ENCODE measurements at places on chromosomes 5 and 9. TPM values are rescaled to one million over a fixed set of nuclear protein-coding genes. Genes with fewer than 3 reads are reported as not detected.
A peak's percentile ranks its signal among the peaks of the same experiment; 100 is the strongest.

The ZNF879 gene
- total RNA-seq: 6.1 TPM

GRCh38 chr9:77910194-77910621 lies 121.4 kb downstream of the GNAQ start:
- no peak for DNase-seq

The MAP3K1 gene
- 9.5 TPM for total RNA-seq

GRCh38 chr5:173963867-173964441 lies 25.0 kb upstream of the C5orf47 start:
- peak; percentile 71 for DNase-seq

GRCh38 chr9:113139225-113139829 lies 11.5 kb upstream of the SLC31A2 start:
- no peak for DNase-seq

GRCh38 chr9:12980085-12980851 lies 205.4 kb downstream of the LURAP1L start:
- no peak for DNase-seq

DNA sequence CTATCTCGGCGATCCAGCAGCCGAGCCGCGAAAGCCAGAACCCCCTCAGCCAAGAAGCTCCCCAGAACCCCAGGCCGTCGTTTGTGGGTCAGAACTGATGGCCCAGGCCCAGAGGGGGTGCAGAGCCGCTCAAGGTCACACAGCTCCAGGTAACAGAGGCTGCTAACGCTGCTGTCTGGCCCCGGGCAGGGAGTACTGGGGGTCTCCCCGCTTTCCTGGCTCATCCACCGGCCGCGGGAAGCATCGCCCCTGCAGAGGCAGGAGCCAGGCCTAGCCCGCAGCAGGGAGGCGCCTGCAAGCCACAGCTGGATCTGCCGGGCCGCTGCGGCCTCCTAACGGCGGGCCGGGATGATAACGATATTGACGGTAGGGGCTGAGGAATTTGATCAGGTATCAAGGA lies 39.4 kb upstream of the CTSV start:
- no peak for DNase-seq

- DNase-seq: peak; percentile 77
Observed at GRCh38 chr9:133406480-133407307, 11.1 kb downstream of the REXO4 start.

- DNase-seq: no peak
Observed at GRCh38 chr5:57911438-57911837, 428.8 kb upstream of the ACTBL2 start.

The SLC6A7 gene
- total RNA-seq: 48.2 TPM

- no peak for DNase-seq
Observed at GRCh38 chr9:32463500-32464293, 62.3 kb downstream of the RIGI start.

- no peak for DNase-seq
Observed at GRCh38 chr5:4099386-4099785, 503.8 kb downstream of the IRX1 start.

- DNase-seq: no peak
Observed at GRCh38 chr5:130885027-130885426, 280.0 kb downstream of the HINT1 start.

DNA sequence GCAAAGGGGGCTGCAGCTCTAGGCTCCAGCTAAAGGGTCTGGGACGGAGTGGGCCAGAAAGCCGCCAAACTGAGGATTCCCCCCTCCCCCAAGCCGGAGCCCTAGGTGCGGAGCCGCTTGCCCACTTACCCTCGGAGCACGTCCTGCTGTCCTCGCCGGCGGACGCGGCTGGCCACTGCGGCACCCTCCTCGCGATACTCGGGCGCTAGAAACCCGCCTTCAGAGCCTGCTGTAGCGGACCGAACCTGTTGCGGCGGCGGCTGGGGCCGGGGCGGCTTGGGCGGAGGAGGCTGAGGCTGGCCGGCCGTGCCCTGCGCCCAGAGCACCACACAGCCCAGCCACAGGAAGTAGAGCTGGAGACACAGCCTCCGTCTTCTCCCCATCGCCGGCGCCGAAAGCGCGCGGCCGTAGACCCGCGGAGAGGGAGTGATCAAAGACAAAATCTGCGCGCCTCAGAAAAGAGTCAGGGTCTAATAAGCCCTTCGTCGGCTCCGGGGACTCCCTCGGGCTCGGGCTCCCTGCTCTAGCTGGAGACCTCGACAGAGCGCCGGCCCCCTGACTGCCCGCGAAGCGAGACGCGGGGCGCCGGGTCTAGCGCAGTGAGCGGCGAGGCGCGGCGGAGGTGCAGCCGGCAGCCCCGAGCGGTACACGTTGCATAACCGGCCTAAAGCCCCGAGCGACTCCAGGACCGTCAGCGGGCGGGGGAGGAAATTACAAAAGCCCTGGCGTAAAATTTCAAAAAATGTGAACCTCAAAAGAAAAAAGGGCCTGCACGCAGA lies 635 bp downstream of the FBN2 start:
- DNase-seq: no peak

- DNase-seq: no peak
Observed at GRCh38 chr9:116464987-116465571, 222.0 kb upstream of the TRIM32 start.

The RNF14 gene
- 66.4 TPM for total RNA-seq

The TAF11L10 gene
- 1.7 TPM for total RNA-seq

- DNase-seq: no peak
Observed at GRCh38 chr5:28132151-28132550, 1093.8 kb upstream of the CDH9 start.

The ASS1 gene
- 42.5 TPM for total RNA-seq

The SLC45A2 gene
- total RNA-seq: 0.86 TPM

- DNase-seq: no peak
Observed at GRCh38 chr5:3364941-3365340, 230.7 kb upstream of the IRX1 start.

Data from dorsolateral prefrontal cortex (tissue), 122 donors.